Immature natural killer cell (primary cell): ENCODE measurements at places on chromosomes 3 and 15. TPM values are rescaled to one million over a fixed set of nuclear protein-coding genes. Genes with fewer than 3 reads are reported as not detected.

GRCh38 chr15:79380755-79381497 lies 51.2 kb upstream of the MINAR1 start:
- DNase-seq, result peak; percentile 49

GRCh38 chr3:186997061-186997460 lies 66.7 kb downstream of the ST6GAL1 start:
- DNase-seq, result no peak

Gene GRM2
- not detected for polyA plus RNA-seq

- DNase-seq, result no peak
Observed at GRCh38 chr15:37053166-37053565, 47.2 kb downstream of the MEIS2 start.

DNA sequence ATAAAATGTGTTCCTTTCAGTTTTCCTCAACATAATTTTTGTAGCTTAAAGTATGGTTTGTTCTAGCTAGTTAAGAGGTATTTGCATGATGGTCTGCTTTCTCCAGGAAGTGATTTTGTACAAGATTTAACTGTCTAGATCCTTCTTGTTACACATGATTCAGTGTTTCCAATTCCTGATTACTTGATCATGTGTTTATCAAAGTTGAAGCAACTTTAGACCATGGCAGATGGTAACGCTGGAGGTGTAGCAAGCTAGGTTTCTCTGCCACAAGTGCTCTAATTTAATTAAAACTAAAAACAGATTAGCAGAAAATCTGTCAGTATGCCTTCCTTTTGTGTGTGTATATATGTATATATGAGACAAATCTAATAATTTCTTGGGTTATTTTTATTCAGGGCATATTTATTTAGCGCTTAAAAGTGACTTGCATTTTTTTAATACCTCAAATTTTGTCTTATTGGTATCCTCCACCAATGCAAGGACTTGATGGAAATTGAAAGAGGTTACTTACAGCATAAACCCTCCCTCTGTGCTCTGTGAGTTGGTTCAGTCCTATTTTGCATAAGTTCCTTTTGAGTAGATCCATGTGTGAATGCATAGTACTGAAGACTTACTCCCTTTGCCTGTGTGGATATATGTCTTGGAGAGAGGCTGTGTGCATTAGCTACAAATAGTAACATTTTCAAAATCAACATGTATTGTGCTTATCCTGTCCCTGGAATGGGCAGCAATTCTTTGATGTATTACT lies 157.3 kb upstream of the CGNL1 start:
- DNase-seq, result no peak

Gene RTP3
- not detected for polyA plus RNA-seq

DNA sequence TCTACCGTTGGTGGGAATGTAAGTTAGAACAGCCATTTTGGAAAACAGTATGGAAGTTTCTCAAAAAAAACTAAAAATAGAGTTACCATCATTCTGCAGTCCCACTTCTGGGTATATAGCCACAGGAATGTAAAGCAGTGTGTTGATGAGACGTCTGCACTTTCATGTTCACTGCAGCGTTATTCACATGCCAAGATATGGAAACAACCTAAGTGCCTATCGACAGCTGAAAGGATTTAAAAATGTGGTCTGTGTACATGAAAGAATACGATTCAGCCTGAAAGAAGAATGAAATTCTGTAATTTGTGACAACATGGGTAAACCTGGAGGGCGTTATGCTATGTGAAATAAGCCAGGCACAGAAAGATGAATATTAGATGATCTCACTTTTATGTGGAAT lies 157.7 kb downstream of the THSD4 start:
- DNase-seq, result no peak
